ENCODE measurements at places on chromosomes 4 and X.

DNA sequence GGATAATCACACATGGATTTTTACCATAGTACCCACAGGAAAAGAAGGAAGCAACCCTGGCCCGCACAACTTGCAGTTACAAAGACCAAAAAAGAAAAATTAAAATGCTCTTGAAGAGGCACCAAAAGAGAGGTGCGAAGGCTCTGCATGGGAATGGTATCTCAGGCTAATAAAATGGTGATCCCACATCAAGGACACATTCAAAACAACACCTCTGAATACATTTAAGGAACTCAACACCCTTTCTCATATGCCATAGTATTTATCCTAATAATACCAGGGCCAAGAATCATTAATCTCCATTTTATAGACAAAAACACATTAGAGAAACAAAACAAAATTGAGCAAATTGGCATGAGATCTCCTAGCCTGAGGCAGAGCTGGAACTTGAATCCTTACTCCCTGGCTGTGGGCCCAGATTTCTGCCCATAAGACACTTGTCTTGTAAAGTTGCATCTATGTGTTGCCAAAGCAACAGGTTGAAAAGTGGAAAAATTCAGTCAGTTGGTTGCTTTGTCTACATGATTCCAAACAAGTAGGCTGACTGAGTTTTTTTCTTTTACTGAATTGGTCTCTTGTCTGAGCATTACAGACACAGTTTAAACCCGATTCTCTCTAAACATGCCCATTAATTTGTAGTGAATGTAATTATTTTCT is 33.5 kb downstream of the GUCY2F start:
- no peak for DNase-seq

DNA sequence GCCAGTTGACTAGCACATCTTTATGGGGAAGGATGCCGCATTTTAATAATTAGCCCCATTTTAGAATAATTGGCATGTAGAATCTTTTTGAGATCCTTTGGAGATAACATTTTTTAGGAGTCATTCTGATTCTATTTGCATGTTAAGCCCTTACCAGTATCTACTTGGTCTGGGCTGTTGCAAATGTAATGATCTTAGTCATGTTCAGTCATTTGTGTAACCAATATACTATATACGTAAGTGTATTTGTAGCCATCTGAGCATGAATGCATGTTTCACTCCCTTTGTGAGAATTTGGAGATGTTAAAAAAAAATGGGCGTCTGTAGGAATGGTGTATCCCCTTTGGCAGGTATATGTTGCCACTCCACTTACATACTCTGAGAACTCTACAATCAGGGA is 119.1 kb downstream of the TEX13A start:
- no peak for DNase-seq

DNA sequence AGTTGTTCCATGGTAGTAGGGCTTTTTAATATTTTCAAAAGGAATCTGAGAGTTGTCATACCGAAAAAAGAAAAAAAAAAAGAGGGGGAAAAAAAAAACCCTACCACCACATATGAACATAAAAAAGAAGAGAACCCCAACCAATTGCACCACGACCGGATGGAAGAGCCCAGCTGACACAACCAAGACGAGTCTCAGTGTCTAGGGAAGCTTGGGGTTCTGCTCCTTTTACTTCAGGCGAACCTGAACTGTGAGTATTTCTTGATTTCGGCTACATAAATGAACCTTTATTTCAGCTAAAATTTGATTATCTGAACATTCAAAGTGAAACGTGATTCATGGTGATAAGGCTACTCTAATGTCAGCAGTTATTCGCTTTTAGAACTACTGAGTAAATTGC is at the start of gene GPR34:
Gene GPR34, plus strand, starts transcription at position 139 of the 400 bp plus-strand sequence. CDS start 6,661 bp downstream, outside the sequence.
- DNase-seq, result no peak

- no peak for DNase-seq
Observed at GRCh38 chrX:65932173-65933084, 107.5 kb downstream of the VSIG4 start.

GRCh38 chr4:188246488-188246887 is 107.2 kb downstream of the TRIML1 start:
- DNase-seq, result no peak

GRCh38 chr4:117481742-117482141 is 396.4 kb upstream of the TRAM1L1 start:
- DNase-seq, result no peak

- DNase-seq, result no peak
Observed at GRCh38 chr4:101292901-101293300, 54.4 kb downstream of the PPP3CA start.

GRCh38 chr4:147597561-147597960 is 19.6 kb upstream of the TMEM184C start:
- no peak for DNase-seq

- peak; percentile 7 for DNase-seq
Observed at GRCh38 chrX:57286507-57287251, at the start of gene FAAH2. Gene FAAH2 (plus strand): TSS chrX:57286706. CDS start chrX:57286826, 120 bp downstream.

DNA sequence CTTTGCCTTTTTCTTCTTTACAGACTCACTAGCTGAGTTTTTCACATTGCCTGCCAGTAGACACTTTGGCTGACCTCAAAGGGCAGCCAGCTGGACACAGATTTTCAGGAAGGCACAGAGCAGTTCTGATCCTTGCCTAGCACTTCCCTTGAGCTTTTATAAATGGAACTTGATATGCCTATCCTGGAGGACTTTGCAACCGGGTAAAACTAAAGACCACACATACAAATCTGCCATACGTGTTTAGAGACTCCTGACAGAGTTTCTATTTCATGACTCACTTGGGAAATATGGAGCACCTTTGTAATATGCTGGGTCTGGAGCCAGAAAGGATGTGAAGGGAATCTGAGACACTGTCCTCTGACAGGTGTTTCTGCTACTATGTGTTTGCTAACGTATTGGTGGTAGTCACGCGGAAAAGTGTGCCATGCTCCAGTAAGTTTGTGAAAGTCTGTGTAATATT is 56.7 kb upstream of the RASSF6 start:
- DNase-seq, result no peak

Data from urinary bladder (tissue), 4 donors.